Aortic smooth muscle cell (primary cell): ENCODE measurements at places on chromosomes 2 and 18. TPM values are rescaled to one million over a fixed set of nuclear protein-coding genes. Genes with fewer than 3 reads are reported as not detected.

The RGPD4 gene
- total RNA-seq: under 0.01 TPM in 1 of 2 replicates, not detected in the other

The KCNIP3 gene
- 0.13 and 0.31 TPM in 2 replicates for total RNA-seq

The MYCN gene
- not detected in 2 replicates for total RNA-seq

The LYPD6 gene
- total RNA-seq: 0.06 and 0.13 TPM in 2 replicates

The CNGA3 gene
- 0.13 TPM in 1 of 2 replicates, not detected in the other for total RNA-seq

The RBBP8 gene
- 15.7 and 27.7 TPM in 2 replicates for total RNA-seq

The APOB gene
- total RNA-seq: under 0.01 TPM in 2 replicates

The PER2 gene
- 4.1 and 5.0 TPM in 2 replicates for total RNA-seq

The TRIM43 gene
- total RNA-seq: not detected in 2 replicates

The TRABD2A gene
- 0.37 and 0.66 TPM in 2 replicates for total RNA-seq

The HOXD11 gene
- not detected in 2 replicates for total RNA-seq

The GAL3ST2 gene
- not detected in 2 replicates for total RNA-seq
